ENCODE measurements at places on chromosomes 5 and 9.

GRCh38 chr9:456365-456764 is 241.7 kb downstream of the DOCK8 start:
- no peak overlapping the region for H3K4me3 ChIP-seq
- H3K36me3 ChIP-seq = peaks cover 51% of the 10 kb centered on the region
- H3K4me1 ChIP-seq = no peaks in the 10 kb centered on the region
- no peaks in the 10 kb centered on the region for H3K27me3 ChIP-seq
- no peak for ATAC-seq

- H3K27ac ChIP-seq = no peak overlapping the region
- no peaks in the 10 kb centered on the region for H3K4me1 ChIP-seq
- peaks cover 44% of the 10 kb centered on the region for H3K27me3 ChIP-seq
- ATAC-seq = no peak
These were observed 271.0 kb upstream of the SLC30A5 start for GRCh38 chr5:68822796-68823195.

GRCh38 chr9:90894986-90895687 is 93.5 kb downstream of the SYK start:
- no peak overlapping the region for H3K4me3 ChIP-seq
- no peaks in the 10 kb centered on the region for H3K27me3 ChIP-seq
- ATAC-seq = no peak
- H3K27ac ChIP-seq = peak overlapping the region; percentile 37
- H3K36me3 ChIP-seq = peaks cover 72% of the 10 kb centered on the region
- H3K4me1 ChIP-seq = peaks cover 6% of the 10 kb centered on the region

DNA sequence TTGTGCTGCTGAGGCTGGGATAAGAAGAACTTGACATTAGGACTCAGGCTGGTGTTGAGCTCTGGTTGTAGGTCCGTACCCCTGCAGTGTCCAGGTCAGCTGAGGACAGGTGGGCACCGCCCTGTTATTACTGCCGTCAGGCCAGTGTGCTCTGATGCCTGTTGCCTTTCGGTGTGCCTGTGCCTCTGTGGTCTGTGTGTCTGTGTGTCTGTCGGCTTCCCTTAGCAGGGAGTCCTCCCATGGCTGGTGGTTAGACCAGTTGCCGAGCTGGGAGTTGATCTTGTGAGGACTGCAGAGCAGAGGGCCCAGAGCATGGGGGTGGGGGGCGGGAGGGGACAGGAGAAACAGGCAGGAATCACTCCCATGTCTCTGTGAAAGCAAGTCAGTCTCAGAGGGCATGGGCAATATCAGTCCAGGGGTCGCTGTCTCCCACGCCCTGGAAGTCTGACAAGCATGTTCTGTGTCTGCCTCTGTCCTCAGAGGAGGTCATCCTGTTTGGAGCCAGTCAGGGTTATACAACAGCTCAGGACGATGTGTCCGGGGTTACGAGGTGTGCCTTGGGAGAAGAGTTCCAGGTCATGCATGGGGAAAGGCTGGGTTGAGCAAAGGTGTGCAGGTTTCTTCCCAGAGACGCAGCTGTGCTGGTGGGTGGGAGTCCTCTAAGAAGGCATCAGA is 67.3 kb upstream of the GARNL3 start:
- peaks cover 12% of the 10 kb centered on the region for H3K4me1 ChIP-seq
- no peak for ATAC-seq
- H3K36me3 ChIP-seq = peaks cover 11% of the 10 kb centered on the region
- no peak overlapping the region for H3K4me3 ChIP-seq
- H3K27me3 ChIP-seq = no peaks in the 10 kb centered on the region
- no peak overlapping the region for H3K27ac ChIP-seq

DNA sequence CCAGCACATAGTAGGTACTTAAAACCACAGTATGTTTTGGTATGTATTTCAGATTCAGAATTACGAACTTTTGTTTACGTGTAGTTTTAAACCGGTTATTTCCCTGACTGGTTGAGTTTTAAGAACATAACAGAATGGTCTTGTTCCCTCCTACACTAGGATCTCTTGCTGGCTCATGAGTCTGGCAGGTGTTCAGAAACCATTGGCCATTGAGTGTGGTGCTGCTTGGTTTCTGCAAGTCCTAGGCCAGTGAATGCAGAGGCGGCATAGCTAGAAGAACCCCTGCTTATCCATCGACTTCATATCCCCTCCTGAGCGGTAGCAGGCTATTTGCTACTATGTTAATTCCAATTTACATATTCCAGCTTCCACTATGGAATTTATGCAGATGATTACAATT is 65.6 kb downstream of the GPR21 start:
- peaks cover 33% of the 10 kb centered on the region for H3K36me3 ChIP-seq
- H3K4me3 ChIP-seq = no peak overlapping the region
- H3K4me1 ChIP-seq = peaks cover 37% of the 10 kb centered on the region
- no peak for ATAC-seq
- no peaks in the 10 kb centered on the region for H3K27me3 ChIP-seq

- no peak overlapping the region for H3K4me3 ChIP-seq
- H3K27ac ChIP-seq = no peak overlapping the region
- H3K36me3 ChIP-seq = no peaks in the 10 kb centered on the region
- no peaks in the 10 kb centered on the region for H3K27me3 ChIP-seq
These were observed 323.5 kb downstream of the TLE4 start for GRCh38 chr9:79895232-79895631.

- no peak for ATAC-seq
- H3K36me3 ChIP-seq = no peaks in the 10 kb centered on the region
- no peak overlapping the region for H3K4me3 ChIP-seq
These were observed 9.3 kb upstream of the EDIL3 start for GRCh38 chr5:84393969-84394368.

- peaks cover under 1% of the 10 kb centered on the region for H3K36me3 ChIP-seq
- H3K27ac ChIP-seq = peak within 1 kb of the TSS; percentile 48
- peaks cover 23% of the 10 kb centered on the region for H3K4me1 ChIP-seq
- peak within 1 kb of the TSS; percentile 59 for H3K4me3 ChIP-seq
- peaks cover 14% of the 10 kb centered on the region for H3K27me3 ChIP-seq
- no peak for ATAC-seq
These were observed at the start of gene AK1 for GRCh38 chr9:127877566-127877998. Gene AK1, minus strand, starts transcription at chr9:127877675. Its CDS starts 3,058 bp downstream, at chr9:127874617.

DNA sequence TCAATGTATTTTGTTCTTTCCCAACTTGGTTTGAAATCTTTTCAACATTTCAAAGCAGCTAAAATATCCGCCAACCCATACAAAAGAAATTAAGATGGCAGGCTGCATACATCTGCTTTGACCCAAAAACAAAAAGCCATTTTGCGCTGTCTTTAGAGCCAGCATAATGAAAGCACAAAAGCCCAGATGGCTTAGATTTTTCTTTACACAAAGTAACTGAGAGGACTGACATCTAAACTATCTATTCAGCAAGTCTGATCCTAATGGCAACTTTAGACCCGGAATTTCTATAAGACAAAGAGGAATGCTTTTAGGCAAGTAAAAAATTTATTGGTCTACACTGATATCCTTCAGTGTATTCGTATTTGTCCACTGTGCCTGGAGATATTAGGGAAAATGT is 86.3 kb downstream of the MYO10 start:
- ATAC-seq = no peak
- no peaks in the 10 kb centered on the region for H3K27me3 ChIP-seq
- no peaks in the 10 kb centered on the region for H3K4me1 ChIP-seq
- H3K36me3 ChIP-seq = no peaks in the 10 kb centered on the region
- H3K4me3 ChIP-seq = no peak overlapping the region

GRCh38 chr9:129124506-129125069 is 13.4 kb downstream of the PTPA start:
- no peak overlapping the region for H3K27ac ChIP-seq
- peaks cover 56% of the 10 kb centered on the region for H3K36me3 ChIP-seq
- peaks cover 22% of the 10 kb centered on the region for H3K4me1 ChIP-seq
- H3K4me3 ChIP-seq = no peak overlapping the region
- ATAC-seq = no peak
- no peaks in the 10 kb centered on the region for H3K27me3 ChIP-seq

GRCh38 chr9:116695438-116695837 is 8.3 kb downstream of the TRIM32 start:
- peaks cover 47% of the 10 kb centered on the region for H3K36me3 ChIP-seq
- ATAC-seq = no peak
- H3K27ac ChIP-seq = no peak overlapping the region
- H3K27me3 ChIP-seq = no peaks in the 10 kb centered on the region
- H3K4me1 ChIP-seq = peaks cover 39% of the 10 kb centered on the region

DNA sequence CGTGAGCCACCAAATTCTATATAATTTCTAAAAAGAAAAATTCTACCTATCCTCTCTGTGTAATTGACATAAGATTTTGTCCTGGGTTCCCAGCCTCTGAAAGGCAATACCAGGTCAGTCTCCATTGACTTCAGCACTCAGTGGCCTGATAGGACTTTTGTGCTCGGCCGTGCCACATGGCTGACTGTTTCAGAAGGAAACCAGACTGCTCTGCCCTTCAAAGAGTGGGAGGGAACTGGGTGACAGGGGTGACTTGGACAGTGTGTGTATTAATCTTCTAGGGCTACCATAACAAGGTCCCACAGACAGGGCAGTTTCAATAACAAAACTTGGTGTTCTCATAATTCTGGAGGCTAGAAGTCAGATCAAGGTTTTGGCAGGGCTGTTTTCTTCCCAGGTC is 43.0 kb downstream of the ARHGAP26 start:
- no peak overlapping the region for H3K4me3 ChIP-seq
- ATAC-seq = no peak
- no peaks in the 10 kb centered on the region for H3K27me3 ChIP-seq
- H3K4me1 ChIP-seq = peaks cover 28% of the 10 kb centered on the region
- no peak overlapping the region for H3K27ac ChIP-seq
- H3K36me3 ChIP-seq = no peaks in the 10 kb centered on the region

GRCh38 chr9:131960851-131961495 is 118.7 kb downstream of the MED27 start:
- H3K4me3 ChIP-seq = no peak overlapping the region
- H3K36me3 ChIP-seq = peaks cover 35% of the 10 kb centered on the region
- no peaks in the 10 kb centered on the region for H3K4me1 ChIP-seq
- no peak for ATAC-seq
- no peak overlapping the region for H3K27ac ChIP-seq

- H3K4me1 ChIP-seq = no peaks in the 10 kb centered on the region
- H3K27me3 ChIP-seq = no peaks in the 10 kb centered on the region
- no peak overlapping the region for H3K4me3 ChIP-seq
These were observed 451.3 kb downstream of the NFIB start for GRCh38 chr9:13862654-13863053.

- H3K36me3 ChIP-seq = no peaks in the 10 kb centered on the region
- no peak overlapping the region for H3K4me3 ChIP-seq
- H3K4me1 ChIP-seq = no peaks in the 10 kb centered on the region
- no peak overlapping the region for H3K27ac ChIP-seq
- H3K27me3 ChIP-seq = peaks cover 8% of the 10 kb centered on the region
These were observed 150.3 kb downstream of the UNC13B start for GRCh38 chr9:35311891-35312639.

DNA sequence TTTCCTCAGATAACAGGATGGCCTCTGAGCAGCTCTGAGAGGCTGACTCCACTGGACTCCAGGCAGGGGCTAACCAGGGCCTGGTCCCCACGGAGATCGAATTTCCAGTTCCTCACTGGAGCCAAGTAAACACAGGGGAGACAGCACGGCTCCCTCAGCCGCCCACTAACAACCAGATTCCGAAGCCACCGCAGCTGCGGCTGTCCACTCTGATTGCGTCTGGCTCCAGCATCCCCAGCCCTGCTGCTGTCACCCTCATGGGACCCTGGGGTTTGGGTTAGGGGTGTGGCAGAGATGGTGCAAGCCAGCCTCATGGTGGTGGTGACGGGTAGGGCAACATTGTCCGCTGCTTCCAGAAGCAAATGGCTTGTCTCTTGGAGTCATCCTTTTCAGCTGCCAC is 172.6 kb downstream of the RGS3 start:
- H3K27me3 ChIP-seq = peaks cover 27% of the 10 kb centered on the region
- no peak for ATAC-seq
- peaks cover 14% of the 10 kb centered on the region for H3K4me1 ChIP-seq
- no peak overlapping the region for H3K4me3 ChIP-seq

- no peak for ATAC-seq
- no peaks in the 10 kb centered on the region for H3K27me3 ChIP-seq
- peak overlapping the region; percentile 100 for H3K27ac ChIP-seq
These were observed 2.2 kb downstream of the RACK1 start for GRCh38 chr5:181241393-181241975.

DNA sequence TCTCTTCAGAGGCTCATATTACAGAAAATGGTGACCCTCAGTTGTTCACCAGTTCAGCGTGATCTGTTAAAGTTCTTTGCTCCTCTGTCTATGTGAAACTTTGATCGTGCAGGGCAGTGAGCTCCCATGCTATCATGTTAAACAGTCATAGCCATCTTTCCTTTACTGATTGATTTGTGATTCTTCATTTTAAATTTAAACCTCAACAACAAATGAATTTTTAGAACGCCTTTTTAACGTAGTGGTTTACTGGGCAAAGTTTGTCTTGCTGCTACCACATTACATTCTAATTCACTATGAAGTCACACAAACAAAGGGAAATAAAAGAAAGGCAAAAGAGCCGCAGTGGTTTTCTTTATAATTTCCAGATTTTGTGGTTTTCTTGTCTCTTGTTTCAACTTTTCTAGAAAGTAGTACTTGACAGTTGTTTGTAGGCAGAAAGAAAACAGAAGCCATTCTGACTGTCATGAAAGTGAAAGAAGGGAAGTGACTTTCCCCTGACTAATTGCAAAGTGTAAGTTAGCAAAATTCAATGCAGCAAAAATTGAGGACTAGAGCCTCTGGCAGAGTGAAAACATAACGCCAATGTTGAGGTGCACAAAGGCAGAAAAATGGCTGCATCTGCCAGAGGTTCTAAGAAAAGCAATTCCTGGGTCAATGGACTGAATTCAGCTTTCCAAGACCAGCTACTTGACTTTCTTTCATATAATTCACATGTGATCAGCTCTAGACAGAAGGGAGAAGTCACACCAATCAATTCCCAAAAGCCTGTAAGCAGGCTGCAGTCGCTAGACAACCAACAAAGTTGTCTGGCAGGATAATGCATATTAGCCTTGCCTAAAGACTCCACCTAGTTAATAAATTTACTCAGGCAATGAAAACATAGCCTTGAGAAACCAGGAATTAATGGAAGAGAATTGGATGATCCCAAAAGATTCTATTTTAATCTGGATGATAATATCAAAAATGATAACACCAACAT is 7.1 kb upstream of the IFNA6 start:
- peaks cover 8% of the 10 kb centered on the region for H3K27me3 ChIP-seq
- H3K36me3 ChIP-seq = peaks cover 7% of the 10 kb centered on the region
- H3K4me3 ChIP-seq = peak overlapping the region; percentile 18
- H3K27ac ChIP-seq = no peak overlapping the region

DNA sequence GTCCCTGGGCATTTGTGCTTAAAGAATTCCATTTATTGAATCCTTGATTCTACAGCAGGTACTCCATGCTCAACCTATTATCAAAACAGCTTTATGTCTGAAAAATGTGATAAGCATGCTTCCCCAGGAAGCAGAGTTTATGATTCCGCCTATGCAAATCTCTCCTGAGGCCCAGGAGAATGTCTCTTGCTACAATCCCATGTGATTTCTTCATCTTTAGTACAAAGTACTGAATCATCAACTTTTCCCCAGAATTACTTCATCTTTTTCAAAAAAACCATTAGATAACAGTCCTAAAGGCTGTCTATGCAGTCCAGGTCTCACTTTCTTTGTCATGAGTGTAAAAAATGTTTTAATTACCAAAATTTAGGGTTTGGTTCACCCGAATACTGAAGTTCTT is 130.2 kb upstream of the ADAMTSL1 start:
- no peaks in the 10 kb centered on the region for H3K4me1 ChIP-seq
- no peak overlapping the region for H3K4me3 ChIP-seq
- no peaks in the 10 kb centered on the region for H3K36me3 ChIP-seq
- H3K27me3 ChIP-seq = no peaks in the 10 kb centered on the region
- no peak overlapping the region for H3K27ac ChIP-seq
- no peak for ATAC-seq

- H3K36me3 ChIP-seq = no peaks in the 10 kb centered on the region
- H3K27me3 ChIP-seq = peaks cover 18% of the 10 kb centered on the region
- H3K4me3 ChIP-seq = no peak overlapping the region
- no peaks in the 10 kb centered on the region for H3K4me1 ChIP-seq
These were observed 39.0 kb upstream of the AOPEP start for GRCh38 chr9:94687451-94687850.

- H3K27me3 ChIP-seq = no peaks in the 10 kb centered on the region
- H3K4me1 ChIP-seq = peaks cover 91% of the 10 kb centered on the region
- peak overlapping the region; percentile 72 for H3K27ac ChIP-seq
- H3K4me3 ChIP-seq = peak overlapping the region; percentile 61
- H3K36me3 ChIP-seq = peaks cover 51% of the 10 kb centered on the region
These were observed 13.8 kb downstream of the ANKRD33B start for GRCh38 chr5:10577371-10578292.

Measured in stimulated activated memory B cell treated with anti-CD40 and anti-IgM and Interleukin-4, amounts not matched to agents 10 μg/mL and 1 μg/mL and 100 μg/mL, for 72 hours (primary cell).